ENCODE measurements at places on chromosomes 3 and 15.

DNA sequence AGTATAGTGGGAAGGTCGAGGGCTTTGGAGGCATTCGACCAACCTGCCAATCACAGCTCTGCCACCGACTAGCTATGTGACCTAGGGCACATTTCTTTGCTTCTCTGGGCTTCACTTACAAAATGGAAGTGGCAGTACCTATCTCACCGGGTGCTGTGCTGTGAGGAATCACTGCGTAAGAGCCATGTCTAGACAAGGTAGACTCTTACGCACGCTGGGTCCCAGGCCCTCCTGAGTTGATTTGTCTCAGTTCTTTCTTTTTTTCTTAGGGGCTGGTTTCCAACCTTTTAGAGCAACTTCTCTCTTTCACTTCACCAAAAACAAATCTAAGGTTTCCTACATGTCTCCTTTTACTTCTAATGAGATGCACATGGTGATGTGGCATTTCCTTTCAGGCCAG is 18.8 kb downstream of the CA12 start:
- DNase-seq: no peak

- DNase-seq: no peak
Observed at GRCh38 chr3:124142389-124142970, 150.6 kb upstream of the ROPN1 start.

DNA sequence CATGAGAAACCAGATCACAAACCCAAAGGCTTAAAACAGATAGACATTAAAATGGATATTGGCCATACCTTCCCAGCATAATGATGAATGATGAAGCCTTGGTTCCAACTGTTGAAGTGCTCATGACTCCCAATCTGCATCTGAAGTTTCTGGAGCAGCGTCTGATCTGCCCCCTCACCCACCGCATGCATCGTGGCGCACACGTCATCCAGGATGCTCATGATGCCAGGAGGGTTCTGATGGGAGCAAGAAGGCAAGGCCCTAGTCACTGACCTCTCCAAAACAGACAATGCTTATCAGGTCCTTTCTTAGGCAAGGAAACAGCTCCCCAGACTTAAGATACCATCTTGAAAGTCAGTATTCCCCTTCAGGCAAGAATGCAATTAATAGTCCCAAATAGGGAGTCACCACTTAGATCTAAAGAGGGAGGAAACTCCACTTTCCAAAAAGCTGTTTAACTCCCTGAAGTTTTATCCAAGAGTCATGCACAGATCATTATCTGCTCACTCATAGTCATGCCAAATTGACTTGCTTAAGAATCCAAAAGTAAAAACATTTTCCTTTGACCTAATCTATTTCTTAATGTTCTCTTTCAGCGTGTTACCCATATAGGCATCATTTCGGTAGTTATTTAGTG is 2.1 kb downstream of the LDHAL6B start:
- no peak for DNase-seq

- no peak for DNase-seq
Observed at GRCh38 chr3:42750834-42751233, 22.2 kb downstream of the CCDC13 start.

DNA sequence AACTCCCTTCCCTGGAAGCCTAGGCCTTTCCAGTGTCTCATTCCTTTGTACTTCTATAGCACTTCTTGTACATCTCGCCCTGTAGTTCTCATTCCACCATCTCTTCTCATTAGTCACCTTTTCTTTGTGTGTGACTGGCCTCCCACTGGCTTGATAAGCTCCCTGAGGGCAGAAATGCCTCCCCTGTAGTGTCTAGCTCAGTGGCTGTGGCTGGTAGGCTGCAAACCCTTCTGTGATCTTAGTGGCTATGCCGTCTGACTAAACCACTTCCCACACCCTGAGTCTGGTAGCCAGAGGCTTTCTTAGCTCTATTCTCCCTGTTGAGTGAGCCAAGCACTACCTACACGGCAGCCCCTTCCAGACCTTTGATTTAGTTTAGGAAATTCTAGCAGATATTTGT is 24.4 kb upstream of the TNFAIP8L3 start:
- DNase-seq: no peak

GRCh38 chr3:58178528-58179234 is 32.1 kb downstream of the DNASE1L3 start:
- no peak for DNase-seq

- no peak for DNase-seq
Observed at GRCh38 chr15:93060336-93061248, 28.4 kb downstream of the RGMA start.

GRCh38 chr3:138174421-138175131 is at the start of gene DBR1:
DBR1 (minus strand) TSS chr3:138174921; CDS start chr3:138174795, 126 bp downstream.
- peak; percentile 40 for DNase-seq

DNA sequence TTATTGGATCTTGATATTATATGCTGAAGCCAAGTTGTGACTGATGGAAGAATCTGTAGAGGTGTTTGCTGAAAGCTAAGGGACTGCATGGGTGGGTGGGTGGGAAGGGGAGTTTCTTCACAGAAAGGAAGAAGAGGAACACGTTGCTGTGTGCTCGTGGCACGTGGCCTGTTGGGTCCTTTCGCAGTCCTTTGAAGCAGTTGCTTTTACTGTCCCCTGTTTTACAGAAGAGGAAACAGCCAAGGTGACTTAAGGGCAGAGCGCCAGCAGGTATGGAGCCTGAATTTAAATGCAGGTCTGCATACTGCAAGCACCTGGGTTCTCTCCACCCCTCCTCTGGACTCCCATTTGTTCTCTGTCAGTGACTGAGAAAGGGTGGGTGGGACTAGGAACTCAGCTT is 59.4 kb upstream of the PRR23C start:
- DNase-seq: no peak

DNA sequence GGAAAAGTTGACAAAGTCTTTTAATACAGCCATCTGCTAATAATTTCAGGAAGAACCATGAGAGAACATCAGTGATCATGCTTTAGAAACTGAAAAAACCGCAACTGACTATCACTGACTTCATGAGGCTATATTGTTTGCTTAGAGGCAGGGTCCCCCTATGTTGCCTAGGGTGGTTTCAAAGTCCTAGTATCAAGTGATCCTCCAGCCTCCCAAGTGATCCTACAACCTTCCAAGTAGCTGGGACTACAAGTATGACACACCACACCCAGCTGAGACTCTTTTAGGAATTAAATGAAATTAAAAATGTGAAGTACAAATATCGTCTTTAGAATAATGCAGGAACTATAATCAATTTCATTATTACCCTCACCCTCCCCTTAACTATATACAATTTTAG is 58.3 kb upstream of the CSPG5 start:
- no peak for DNase-seq

- DNase-seq: no peak
Observed at GRCh38 chr3:36312351-36312750, 68.0 kb upstream of the STAC start.

DNA sequence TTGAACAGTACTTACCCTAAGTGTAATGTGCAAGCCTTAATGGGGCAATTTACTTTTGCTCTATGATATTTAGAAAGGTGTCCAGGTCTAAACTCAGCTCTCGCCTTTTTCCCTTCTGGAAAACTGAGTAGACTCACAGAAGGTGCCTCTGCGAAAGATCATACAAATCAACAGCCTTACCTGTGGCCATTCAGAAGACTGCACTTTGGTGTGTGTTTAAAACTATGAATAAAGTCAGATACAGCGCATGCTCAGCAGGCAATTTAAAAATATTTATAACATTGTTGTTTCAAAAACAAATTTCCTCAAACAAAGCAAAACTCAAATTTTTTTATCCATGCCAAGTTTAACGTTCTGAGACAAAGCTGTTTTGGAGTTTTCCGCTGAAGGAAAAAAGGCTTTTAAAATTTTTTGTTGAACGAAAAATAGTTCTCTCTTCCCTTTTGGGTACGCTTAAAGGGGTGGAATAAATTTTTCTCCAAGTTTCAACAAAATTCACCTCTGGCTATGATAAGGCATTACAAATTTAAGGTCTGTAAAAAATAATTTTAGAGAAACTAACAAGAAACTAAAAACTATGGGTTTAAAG is 156.3 kb downstream of the TIGIT start:
- DNase-seq: no peak

DNA sequence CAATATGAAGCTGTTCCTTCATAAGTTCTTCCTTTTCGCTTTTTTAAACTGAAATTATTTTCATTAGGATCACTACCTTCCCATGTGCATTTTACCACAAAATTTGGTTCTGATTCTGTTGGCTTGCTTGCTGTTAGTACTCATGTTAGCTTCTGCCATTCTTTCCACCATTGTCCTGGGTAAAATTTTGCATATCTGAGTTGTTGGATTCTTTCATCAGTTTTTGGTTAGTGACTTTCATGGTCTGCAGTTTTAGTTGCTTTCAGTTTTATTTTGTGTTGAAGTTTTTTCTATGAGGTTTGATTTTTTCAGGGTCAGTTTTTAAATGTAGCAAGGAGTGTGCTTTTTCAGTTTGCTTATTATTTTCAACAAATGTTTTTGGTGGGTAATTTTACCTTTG is 71.9 kb downstream of the SMAD3 start:
- DNase-seq: no peak

DNA sequence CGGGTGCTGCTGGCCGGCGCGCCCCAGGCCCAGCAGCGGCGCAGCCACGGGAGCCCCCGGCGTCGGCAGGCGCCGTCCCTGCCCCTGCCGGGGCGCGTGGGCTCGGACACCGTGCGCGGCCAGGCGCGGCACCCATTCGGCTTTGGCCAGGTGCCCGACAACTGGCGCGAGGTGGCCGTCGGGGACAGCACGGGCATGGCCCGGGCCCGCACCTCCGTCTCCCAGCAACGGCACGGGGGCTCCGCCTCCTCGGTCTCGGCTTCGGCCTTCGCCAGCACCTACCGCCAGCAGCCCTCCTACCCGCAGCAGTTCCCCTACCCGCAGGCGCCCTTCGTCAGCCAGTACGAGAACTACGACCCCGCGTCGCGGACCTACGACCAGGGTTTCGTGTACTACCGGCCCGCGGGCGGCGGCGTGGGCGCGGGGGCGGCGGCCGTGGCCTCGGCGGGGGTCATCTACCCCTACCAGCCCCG is 777 bp downstream of the LOXL1 start:
- no peak for DNase-seq
